ENCODE measurements at places on chromosomes 3 and 15.
A peak's percentile ranks its signal among the peaks of the same experiment; 100 is the strongest.

DNA sequence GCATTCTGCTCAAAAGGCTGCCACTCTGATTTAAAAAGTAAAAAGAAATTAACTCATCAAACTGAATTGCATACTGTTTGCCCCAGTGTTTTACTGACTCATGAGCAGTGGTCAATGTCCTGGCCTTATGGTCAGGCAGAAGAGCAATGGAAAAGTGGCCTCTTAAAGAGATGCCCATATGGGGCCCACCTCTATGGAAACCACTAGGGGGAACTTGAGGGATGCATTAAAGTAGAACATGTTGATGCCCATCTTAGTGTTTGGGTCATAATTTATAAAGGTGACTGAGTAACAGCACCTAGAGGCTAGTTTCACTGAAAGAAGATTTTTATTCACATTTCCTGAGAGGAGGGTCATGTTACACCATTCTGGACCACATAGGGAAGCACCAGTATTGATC is 66.5 kb upstream of the RNU6-1 start:
- DNase-seq = no peak

- no peak for DNase-seq
These were observed 11.4 kb downstream of the CD86 start for GRCh38 chr3:122066331-122067213.

- no peak for DNase-seq
These were observed 71.4 kb downstream of the FBLN2 start for GRCh38 chr3:13620281-13620680.

- no peak for DNase-seq
These were observed 799.8 kb downstream of the DIPK2A start for GRCh38 chr3:144771381-144771870.

DNA sequence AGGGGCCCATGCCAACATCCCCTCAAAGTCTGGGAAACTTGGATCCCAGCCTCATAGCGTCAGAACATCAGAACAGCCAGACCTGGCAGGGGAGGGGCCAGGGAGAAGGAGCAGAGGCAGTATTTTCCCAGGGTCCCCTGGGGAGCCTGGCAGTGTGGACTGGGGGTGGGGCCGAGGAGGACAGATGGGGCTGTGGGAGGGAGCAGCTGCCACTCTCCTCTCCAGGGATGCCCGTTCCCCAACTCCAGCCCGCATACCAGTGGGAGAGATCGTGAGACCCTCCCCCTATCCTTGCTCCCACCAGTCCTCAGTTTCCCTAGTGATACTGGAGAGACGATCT is 6.5 kb upstream of the DNAJB8 start:
- no peak for DNase-seq

GRCh38 chr3:108125550-108126071 is 34.8 kb upstream of the CD47 start:
- DNase-seq = peak; percentile 23
